ENCODE measurements at places on chromosomes 13 and 19.

- no peak for DNase-seq
These were observed 3.0 kb downstream of the MYCBP2 start for GRCh38 chr13:77323858-77324257.

GRCh38 chr13:50129706-50130122 is 114.5 kb downstream of the KCNRG start:
- DNase-seq, result no peak

- no peak for DNase-seq
These were observed 178.1 kb downstream of the FLT1 start for GRCh38 chr13:28316836-28317235.

DNA sequence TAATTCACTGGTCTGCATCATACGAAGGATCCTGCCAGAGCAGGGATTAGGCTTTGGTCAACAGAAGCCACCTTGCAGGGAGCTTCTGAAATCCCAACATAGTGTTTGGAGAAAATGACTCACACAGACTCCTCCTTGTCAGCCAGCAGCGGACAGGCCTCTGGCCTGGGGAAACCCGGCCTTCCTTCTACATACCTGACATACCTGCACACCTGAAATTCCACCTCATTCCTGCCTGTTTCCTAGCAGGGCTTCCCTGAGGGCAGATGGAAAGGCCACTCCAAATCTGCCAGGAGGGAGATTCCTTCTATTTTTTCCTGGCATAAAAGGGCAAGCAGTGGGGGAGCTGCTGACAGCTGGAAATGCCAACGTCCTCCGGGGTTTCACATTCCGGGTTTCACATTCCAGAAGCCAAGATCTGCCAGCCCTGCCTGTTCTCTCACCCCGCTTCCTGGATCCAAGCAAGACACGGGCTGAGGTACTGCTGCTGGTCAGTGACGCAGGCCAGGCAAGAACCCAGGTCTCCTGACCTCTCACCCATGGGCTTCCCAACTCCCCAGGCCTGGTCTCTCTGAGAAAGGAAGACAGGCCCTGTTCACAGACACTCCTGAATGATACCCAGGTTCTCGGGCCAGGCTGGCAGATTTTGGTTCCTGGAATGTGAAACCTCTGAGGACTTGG is 18.2 kb upstream of the IGFL1 start:
- DNase-seq, result no peak

DNA sequence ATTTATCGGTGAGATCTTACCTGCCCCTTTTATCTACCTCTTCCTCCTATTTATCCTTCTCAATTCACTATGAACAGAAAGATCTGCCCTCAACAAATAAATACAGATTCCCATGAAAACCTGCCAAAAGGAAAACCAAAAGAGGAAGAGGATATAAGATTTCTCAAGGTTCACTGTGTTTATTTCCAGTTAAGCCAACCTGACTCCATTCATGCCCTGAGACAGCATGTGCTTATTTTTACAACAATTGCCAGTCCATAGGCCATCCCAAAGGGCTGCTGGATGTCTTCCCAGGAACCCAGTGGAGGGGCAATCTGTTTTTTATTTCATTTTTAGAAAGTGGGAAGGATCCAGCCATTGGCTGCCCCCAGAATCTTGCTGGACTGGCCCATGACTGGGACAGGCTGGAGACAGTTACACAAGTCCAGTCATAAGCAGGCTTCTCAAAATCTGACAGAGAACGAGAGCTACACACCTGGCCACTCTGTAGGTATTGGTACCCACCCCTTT is 209.1 kb downstream of the IRS2 start:
- no peak for DNase-seq

GRCh38 chr13:110030394-110030928 is 244.1 kb upstream of the IRS2 start:
- DNase-seq, result no peak

Measured in H54 (cell line).